Cerebellar nuclear complex (tissue), 1 donor: ENCODE measurements at places on chromosomes 2 and 18.

GRCh38 chr2:25808006-25808383, 70.3 kb downstream of the ASXL2 start:
- no peak for DNase-seq

DNA sequence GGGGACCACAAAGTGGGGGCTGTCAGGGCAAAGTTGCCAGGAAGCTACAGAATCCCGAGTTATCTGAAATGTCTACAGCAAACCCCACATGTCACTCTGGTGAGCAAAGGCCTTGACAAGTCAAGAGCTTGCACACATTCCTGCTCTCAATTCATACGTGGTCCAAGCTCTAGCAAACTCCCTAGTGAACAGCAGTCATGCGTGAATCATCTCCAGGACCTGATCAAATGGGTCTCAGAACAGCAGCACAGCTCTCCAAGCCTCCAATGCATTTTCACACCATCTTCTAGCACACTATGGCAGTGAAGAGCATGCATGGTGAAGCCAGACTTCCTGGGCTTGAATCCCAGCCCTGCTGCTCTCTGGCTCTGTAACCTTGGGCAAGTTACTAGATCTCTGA, 68.5 kb downstream of the MYO5B start:
- DNase-seq = no peak

DNA sequence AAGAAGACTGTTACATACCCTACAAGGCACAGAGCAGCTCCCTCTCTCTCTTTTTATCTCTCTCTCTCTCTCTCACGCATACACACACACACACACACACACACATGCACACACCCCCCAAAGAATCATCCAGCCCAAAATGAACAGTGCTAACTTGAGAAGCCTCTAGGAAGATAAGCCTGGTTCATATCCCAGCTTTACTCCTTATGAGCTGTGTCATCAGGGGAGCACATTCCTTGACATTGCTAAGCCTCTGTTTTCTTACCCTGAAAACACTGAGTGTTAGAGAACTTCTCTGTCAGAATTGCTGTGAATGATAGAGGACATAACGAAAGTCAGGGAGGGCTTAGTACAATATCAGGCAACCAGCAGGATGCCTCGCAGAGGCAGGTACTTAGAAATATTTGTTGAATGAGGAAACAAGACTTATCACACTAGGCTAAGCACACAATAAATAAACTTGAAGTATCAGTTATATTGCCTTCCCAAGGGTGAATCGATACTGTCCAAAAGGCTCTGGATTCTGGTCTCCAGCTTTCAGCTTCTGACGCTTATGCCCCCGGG, 725.6 kb upstream of the ID2 start:
- no peak for DNase-seq

- no peak for DNase-seq
Measured at GRCh38 chr2:127570282-127571250, 35.1 kb downstream of the MYO7B start.

DNA sequence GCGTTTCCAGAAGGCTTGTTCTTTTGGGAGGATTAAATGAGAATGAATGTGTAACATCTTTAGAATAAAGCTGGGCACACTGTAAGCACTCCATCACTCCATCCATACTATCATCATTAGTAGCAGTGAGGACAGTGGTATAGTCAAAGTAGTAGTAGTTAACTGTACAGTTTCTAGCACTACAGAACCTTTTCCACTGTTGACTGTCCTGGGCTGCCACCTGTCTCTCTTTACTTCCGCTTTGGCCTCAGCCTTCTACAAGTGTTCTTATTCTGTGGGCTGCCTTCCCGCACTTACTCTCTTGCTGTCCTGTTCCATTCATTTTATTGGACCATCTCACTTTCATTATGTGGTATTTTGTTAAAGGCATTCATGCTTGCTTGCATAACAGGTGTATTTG, 3.3 kb downstream of the SLC9A2 start:
- no peak for DNase-seq

DNA sequence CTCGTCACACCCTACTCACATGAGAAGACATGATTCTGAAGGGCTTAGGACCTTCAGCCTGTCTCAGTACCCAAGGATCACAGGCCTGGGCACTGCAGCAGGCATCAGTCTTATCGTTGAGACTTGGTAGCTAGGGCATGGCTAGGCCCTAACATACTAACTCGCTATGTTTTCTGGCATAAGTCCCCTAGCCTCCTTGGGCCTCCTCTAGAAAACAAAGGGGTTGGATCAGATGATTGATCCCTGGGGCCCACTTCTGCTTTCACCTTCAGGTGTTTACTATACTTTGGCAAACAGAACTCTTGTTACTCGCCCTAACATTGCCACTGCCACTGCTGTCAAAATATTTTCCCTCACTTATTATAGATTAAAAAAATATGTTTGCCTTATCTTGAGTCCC, 44.2 kb downstream of the VSNL1 start:
- DNase-seq = no peak

DNA sequence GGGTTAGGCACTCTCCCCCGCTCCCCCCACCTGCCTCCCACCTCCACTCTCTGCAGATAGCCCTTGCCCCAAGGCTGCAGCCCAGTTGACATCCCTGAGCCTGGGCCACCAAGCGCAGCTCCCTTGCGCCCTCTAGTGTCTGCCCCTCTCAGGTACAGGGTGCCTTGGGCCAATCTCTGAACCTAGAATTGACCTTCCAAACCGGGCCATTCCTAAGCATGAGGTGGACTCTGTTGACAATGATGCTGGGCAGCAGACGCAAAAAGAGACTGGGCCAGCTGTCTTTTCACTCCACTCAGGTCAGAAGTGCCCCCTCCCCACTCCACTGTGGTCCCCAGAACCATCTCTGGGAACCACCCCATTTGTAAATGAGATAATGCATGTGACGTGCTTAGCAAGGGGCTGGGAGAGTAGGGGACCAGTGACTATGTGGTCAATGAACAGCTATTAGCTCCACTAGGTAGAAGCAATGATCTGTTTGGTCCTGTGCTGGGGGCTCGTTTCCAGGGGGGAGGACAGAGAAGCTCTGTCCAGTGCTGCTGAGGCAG, 43.3 kb upstream of the PLB1 start:
- no peak for DNase-seq
